ENCODE measurements at places on chromosomes 4 and X. TPM values are rescaled to one million over a fixed set of nuclear protein-coding genes. Genes with fewer than 3 reads are reported as not detected.

GRCh38 chrX:136121788-136122187 lies 25.5 kb upstream of the FHL1 start:
- DNase-seq = no peak

GRCh38 chr4:5636766-5637670 lies 71.3 kb downstream of the EVC2 start:
- no peak for DNase-seq

GRCh38 chr4:140704964-140705363 lies 51.2 kb downstream of the TBC1D9 start:
- DNase-seq = no peak

Gene VCX
- total RNA-seq = not detected

- peak; percentile 37 for DNase-seq
Measured at GRCh38 chr4:56434599-56435139, 746 bp downstream of the PPAT start.

Gene CT45A1
- total RNA-seq = not detected

GRCh38 chrX:13287816-13288215 lies 32.0 kb downstream of the ATXN3L start:
- no peak for DNase-seq

- no peak for DNase-seq
Measured at GRCh38 chrX:34638116-34638515, 19.0 kb downstream of the TMEM47 start.

Gene RNF128
- 2.8 TPM for total RNA-seq

- DNase-seq = peak; percentile 13
Measured at GRCh38 chr4:52099860-52100461, 48.9 kb downstream of the SPATA18 start.

GRCh38 chrX:72137846-72138495 lies 6.3 kb upstream of the RTL5 start:
- no peak for DNase-seq

DNA sequence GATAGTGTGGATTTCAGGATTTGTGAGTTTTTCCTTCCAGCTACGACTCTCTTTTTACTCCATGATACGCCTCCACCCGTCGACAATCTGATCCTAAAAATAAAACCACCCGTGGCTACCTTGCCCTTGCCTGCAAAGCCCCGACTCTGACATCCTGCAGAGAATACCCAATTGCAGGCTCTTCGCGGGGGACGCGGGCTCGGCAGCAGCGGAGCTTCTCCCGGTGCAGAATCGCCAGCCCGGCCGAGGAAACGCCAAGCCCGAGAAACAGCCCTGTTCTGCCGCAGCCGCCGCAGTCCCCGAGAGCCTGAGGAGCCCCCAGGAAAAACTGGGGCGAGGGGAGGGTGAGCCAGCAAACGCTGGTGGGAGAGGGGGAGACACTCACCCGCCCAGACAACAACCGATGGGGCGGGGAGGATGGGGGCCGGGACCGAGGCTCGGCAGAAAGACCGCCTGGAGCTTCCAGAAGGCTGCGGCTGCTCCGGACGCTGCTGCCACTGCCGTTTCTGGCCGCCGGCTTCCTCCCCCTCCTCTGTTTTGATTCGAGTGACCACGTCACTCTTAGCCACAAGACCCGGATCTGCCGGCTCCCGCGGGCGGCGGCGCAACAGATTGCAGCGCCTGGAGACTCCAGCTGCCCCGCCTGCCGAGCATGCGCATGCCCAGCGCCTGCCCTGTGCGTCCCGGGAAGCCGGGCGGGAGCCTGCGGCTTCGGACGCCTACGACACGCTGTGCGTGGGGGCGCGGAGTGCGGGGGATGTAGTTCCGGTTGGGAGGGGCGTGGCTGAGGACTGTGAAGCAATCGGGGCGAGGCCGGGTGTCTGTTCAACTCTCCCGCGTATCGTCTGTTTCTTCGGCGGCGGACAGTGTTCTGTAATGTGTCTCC lies at the start of gene SMIM14:
Gene SMIM14, minus strand, starts transcription at position 512 of the 886 bp plus-strand sequence. CDS start 33,720 bp downstream, outside the sequence.
- DNase-seq = peak; percentile 87

- DNase-seq = no peak
Measured at GRCh38 chr4:8069102-8069752, 89.4 kb downstream of the ABLIM2 start.

- DNase-seq = no peak
Measured at GRCh38 chr4:123616951-123617461, 220.4 kb downstream of the SPRY1 start.

DNA sequence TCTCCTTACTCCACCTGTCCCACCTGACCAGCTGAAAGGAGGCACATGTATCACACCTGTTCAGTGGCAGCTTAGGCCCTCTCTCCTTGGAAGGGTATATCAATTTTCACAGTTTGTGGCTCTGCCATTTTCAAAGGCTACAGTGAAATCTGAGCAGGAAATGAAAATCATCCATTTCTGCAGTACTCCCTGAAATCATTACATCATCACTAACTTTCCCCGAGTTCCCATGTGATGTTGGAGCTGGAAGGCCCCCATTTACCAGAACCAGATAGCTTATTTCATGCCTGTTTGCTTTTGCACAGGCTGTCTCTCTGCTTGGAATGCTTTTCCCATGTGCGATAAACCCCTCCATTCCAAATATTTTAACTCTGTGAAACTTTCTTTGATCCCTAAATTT lies 31.0 kb upstream of the STX18 start:
- no peak for DNase-seq

Gene ENAM
- not detected for total RNA-seq

GRCh38 chrX:103927030-103927429 lies 35.4 kb upstream of the TMSB15B start:
- no peak for DNase-seq

DNA sequence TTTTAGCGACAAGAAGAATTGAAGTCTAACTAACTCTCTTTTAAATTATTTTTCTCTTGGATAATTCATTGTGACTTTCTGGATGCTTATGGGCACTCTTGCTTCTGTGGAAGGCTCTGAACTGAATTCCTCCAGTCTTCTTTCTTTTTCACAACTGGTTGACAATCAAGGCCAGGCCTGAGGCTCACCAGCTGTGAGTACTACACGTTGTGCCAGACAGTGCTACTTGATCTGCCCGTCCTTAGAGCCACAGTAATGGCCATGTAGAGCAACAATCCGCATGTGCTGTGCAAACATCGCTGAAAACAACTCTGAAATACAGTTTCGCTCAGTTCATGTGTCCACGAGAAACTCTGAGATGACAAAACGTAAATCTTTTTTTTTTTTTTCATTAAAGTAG lies 1336.3 kb upstream of the AGA start:
- DNase-seq = no peak

DNA sequence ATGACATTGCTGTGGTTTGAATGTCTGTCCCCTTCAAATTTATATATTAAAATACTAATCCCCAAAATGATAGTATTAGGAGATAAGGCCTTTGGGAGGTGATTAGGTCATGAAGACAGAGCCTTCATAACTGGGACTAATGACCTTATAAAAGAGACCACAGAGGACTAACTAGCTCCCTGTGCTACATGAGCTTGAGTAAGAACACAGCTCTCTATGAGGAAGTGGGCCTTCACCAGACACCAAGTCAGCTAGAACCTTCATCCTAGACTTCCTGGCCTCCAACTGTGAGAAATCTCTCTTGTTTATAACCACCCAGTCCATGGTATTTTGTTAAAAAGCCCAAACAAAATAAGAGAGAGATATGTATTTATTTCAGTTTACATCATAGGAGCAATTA lies 242.2 kb upstream of the CTSO start:
- no peak for DNase-seq

Gene ZNF630
- total RNA-seq = 1.3 TPM

GRCh38 chrX:153487590-153488071 lies 7.1 kb upstream of the BGN start:
- no peak for DNase-seq

GRCh38 chr4:2084316-2084715 lies 25.2 kb downstream of the NAT8L start:
- no peak for DNase-seq

DNA sequence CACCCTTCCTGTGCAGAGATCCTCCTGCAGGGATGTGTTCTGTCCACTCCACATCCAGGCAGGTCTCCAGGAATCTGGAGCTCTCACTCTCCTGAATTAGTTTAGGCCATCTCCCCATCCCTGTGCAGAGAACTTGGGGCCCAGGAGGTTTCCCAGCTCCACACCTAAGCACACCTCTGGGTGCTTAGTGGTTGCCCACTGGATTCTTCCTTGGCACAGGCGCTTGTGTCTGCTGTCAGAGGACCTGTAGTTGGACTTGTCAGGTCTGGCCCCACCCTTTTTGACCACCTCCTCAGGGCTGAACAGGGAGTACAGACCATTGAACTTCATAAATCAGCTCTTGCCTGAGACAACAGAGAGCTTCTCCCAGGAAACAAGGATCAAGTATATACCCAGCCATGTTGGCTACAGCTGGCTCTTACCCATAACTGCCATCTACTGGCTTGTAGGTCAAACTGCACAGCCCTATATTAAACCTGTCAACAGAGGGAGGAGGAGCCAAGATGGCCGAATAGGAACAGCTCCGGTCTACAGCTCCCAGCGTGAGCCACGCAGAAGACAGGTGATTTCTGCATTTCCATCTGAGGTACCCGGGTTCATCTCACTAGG lies 275.5 kb downstream of the PPARGC1A start:
- peak; percentile 5 for DNase-seq

- no peak for DNase-seq
Measured at GRCh38 chr4:114694770-114695169, 96.2 kb downstream of the UGT8 start.

- DNase-seq = no peak
Measured at GRCh38 chr4:183621875-183622274, 37.1 kb downstream of the RWDD4 start.
